Brain pericyte (primary cell): ENCODE measurements at places on chromosomes 4 and X.
A peak's percentile ranks its signal among the peaks of the same experiment; 100 is the strongest.

- no peak for DNase-seq
These were observed 83.4 kb upstream of the MID1IP1 start for GRCh38 chrX:38717871-38718270.

GRCh38 chr4:132592340-132592739, 556.8 kb upstream of the PCDH10 start:
- no peak for DNase-seq

- no peak for DNase-seq
These were observed 35.9 kb upstream of the GPR78 start for GRCh38 chr4:8544282-8544681.

GRCh38 chrX:30935985-30936384, 46.9 kb upstream of the TAB3 start:
- no peak for DNase-seq

- DNase-seq: no peak
These were observed 185.6 kb downstream of the ADAMTS3 start for GRCh38 chr4:72383439-72383838.

DNA sequence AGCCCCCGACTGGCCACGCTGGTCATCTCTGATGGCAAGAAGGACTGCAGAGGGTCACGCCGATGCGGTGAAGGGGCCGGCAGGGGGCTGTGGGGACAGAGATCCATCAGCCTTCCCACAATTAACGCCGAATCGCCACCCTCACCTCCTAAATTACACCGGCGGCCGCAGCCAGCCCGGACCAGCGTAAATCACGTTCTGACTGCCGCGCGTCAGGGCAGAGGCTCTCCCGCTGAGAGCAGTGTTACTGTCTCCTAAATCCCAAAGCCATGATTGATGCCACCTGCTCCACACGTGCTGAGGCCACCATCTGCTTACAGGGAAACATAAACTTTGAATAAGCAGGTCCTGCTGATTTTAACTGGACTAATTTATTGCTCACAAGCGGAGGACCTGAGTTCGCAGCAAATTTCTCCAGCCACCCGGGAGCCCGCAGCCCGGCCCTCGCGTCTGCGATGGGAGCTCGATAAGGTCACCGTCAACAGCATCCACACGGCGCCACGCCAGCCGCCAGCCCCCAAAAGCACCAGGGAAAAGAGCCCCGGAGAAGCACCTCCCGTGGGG, 127.3 kb upstream of the NKX1-1 start:
- no peak for DNase-seq

GRCh38 chr4:68864438-68865187, 48.8 kb downstream of the UGT2B10 start:
- no peak for DNase-seq

DNA sequence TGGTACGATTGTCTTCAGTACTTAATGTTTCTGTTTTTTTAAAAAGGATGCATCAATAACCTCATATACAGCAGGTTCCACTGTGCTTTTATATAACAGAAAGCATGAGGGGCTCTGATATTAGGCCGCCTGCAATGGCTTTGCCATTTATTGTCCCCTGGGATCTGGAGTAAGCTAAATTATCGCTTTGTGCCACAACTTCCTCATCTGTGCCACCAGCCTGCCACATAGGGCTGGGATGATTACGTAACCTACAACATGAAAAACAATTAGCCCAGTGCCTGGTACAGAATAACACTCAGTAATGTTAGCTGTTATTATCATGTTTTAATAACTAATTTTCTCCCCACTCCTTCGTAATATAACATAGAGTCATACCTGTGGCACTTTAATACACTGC, 65.5 kb upstream of the TRIM2 start:
- no peak for DNase-seq

DNA sequence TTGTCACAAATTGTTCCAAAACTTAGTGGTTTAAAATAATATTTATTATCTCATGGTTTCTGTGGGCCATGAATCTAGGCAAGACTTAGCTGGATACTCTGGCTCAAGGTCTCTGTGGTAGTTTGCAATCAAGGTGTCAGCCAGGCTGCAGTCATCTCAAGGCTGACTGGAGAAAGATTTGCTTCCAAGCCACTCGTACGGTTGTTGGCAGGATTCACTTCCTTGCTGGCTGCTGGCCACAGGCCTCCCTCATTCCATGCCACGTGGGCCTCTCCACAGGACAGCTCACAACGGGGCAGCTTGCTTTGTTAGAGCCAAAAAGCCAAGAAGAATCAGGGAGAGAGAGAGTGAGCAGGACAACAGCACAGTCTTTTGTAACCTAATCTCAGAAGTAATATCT, 101.4 kb downstream of the WWC2 start:
- DNase-seq: peak; percentile 87

GRCh38 chr4:139484783-139485311, 30.9 kb downstream of the RAB33B start:
- no peak for DNase-seq

- DNase-seq: no peak
These were observed 931 bp downstream of the DDX60 start for GRCh38 chr4:168317621-168318020.

- DNase-seq: no peak
These were observed 2.1 kb downstream of the PPP3CA start for GRCh38 chr4:101345271-101345595.

- DNase-seq: no peak
These were observed 4.8 kb upstream of the MPP1 start for GRCh38 chrX:154809939-154810665.

- DNase-seq: no peak
These were observed 244.8 kb upstream of the PSAPL1 start for GRCh38 chr4:7679406-7680040.

DNA sequence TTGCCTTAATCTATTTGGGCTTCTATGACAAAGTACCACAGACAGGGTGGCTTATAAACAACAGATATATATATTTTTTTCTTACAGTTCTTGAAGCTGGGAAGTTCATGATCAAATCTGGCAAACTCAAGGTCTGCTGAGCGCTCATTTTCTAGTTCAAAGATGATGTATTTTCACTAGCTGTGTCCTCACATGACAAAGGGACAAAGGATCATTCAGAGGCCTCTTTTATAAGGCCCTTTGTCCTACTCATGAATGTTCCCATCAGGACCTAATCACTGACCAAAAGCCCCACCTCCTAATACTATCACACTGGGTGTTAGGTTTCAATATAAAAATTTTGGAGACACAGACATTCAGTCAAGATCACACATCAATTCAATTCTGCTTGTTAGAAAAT, 2025.2 kb downstream of the PCDH7 start:
- no peak for DNase-seq

GRCh38 chrX:42934020-42934726, 156.2 kb upstream of the PPP1R2C start:
- no peak for DNase-seq

DNA sequence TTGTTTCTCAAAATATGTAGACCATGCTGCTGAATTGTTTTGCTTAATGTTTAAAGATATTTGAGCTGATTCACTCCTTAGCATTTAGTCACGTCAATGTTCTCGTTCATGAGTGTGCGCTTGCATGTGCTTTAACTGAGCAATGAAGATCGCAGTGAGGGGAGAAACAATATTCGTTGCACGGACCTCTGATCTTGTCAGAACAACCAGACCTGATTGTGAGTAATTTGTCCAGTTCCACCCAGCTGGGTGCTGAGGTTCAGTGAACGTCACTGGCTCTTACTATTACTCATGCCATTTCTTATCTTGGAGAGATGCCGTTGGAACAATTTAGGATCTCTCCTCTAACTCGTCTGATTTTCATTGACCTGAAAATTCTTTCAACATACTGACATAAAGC, 15.0 kb upstream of the PRKX start:
- no peak for DNase-seq

GRCh38 chr4:183300655-183301054, 19.4 kb downstream of the CLDN22 start:
- no peak for DNase-seq

DNA sequence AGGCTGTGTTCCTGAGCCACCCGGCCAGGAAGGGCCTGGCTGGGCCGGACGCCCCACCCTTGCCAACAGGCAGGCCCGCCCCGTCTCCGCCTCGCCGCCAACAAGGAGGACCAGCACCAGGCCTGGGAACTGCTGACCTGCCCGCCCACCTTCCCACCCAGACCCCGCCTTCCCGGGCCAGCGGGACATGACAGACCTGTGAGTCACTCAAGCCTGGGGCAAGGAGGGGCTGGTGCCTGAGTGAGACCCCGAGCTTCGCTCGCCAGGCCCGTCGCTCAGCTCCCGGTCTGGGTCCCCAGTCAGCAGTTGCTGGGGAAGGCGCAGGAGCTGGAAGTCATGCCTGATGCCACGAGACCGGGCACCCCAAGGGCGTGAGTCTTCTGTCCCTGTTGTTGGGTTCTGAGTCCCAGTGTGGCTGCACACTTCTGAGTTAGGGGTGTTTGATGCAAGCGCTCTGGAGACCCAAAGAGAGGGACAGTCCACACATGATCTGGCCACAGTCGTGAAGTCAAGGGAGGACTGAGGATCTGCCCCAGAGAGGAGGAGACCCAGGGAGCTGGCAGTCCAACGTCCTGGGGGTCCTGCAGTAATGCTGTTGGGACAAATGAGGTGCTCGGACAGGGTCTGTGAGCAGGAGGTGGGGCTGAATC, at the start of gene DNASE1L1:
Gene DNASE1L1 (minus strand): TSS at position 33 of the 650 bp plus-strand sequence. CDS start 3,686 bp downstream, outside the sequence.
- DNase-seq: no peak

- no peak for DNase-seq
These were observed 39.4 kb downstream of the PPP1R2C start for GRCh38 chrX:42738552-42738951.

- no peak for DNase-seq
These were observed 95.9 kb downstream of the RASL11B start for GRCh38 chr4:52957835-52958631.
